ENCODE measurements at places on chromosomes 16 and 17.

GRCh38 chr16:12672986-12673385, 130.7 kb downstream of the CPPED1 start:
- no peak for DNase-seq

GRCh38 chr16:78368121-78369102, 269.0 kb downstream of the WWOX start:
- no peak for DNase-seq

DNA sequence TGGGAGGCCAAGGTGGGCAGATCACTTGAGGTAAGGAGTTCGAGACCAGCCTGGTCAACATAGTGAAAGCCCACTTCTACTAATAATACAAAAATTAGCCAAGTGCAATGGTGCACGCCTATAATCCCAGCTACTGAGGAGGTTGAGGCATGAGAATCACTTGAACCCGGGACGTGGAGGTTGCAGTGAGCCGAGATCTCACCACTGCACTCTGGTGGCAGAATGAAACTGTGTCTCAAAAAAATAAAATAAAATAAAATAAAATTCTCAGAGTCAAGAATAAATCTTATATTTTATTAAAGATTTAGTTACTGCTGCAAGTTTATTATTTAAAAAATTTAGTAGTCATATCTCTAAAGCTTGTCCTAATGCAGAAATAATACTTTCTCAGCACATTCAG, 29.7 kb downstream of the ARL4D start:
- DNase-seq, result no peak

DNA sequence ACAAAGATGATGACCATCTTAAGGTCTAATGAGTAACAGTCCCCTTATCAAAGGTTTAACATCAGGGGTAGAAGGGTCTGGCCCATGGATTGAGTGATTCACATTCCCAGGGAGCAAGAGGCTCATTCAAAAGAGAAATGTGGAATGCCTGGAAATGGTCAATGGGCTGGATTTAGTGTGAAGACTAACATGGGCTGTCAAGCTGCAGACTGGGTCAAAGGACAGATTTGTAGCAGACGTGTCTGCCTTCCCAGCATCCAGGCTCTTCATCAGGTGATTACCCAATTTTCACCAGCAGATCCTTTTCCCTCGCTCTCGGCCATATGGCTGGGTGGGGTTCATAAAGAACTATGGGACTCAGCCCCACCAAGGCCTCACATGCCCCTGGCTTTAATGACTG, 26.8 kb downstream of the DCUN1D3 start:
- no peak for DNase-seq

DNA sequence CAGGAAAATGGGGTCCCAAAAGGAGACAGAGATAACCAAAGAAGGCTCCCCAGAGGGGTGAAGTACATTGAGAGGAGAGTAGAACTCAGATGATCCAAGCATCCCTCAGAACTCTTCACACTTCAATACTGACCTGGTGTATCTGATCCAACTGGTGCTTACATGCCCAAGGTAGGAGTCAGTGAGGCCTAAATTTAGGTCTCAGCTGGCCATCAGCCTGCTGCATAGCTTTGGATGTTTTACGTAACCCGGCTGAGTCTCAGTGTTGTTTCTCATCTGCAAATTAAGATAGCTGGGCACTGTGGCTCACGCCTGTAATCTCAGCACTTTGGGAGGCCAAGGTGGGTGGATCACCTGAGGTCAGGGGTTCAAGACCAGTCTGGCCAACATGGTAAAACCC, 11.6 kb upstream of the GOSR2 start:
- no peak for DNase-seq

- DNase-seq, result no peak
Measured at GRCh38 chr16:14485121-14485551, 144.9 kb downstream of the PARN start.

- DNase-seq, result no peak
Measured at GRCh38 chr17:1470071-1470754, 14.2 kb upstream of the CRK start.

DNA sequence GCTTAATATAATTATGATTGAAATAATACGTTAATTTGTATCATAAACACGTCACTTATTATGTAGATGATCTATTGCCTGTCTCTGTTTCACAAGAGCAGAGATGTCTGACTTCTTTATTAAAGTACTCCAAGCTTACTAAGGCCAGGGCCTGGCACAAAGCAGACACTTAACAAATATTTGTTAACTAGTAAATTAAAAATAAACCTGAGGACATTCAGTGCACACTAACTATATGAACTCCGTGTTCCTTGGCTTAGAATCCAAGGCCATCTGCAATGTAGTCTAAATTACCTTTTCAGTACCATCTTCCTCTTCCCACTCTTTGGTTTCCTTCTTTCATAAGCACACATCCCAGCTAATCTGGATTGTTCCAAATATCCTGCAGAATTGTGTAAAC, 210.8 kb upstream of the SOX9 start:
- DNase-seq, result no peak

DNA sequence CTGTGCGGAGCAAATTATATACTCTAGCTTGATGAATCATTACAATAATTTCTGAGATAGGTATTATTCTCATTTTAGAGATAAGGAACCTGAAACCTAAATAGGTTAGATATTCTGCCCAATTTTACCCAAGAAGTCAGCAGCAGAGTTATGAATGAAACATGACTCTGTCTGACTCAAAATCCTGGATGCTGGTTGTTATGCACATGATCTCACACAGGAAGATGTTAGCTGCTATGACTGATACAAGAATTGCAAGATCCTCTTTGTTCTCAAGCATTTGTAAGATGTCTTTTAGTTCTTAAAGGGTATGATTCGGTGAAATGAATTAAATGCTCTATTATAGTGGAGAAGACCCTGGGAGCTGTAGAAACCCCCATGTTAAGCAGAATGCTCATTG, 447.8 kb downstream of the KIF2B start:
- no peak for DNase-seq

- no peak for DNase-seq
Measured at GRCh38 chr17:17156107-17156506, 50.0 kb downstream of the PLD6 start.

GRCh38 chr16:47045023-47045422, 71.5 kb upstream of the DNAJA2 start:
- no peak for DNase-seq

Measured in Caco-2 (cell line).